Stimulated activated CD4-positive, alpha-beta T cell treated with anti-CD3 and anti-CD28 coated beads, TNF-alpha, amount 100 ng/mL, for 1 hour (primary cell): ENCODE measurements at places on chromosomes 2 and 18.

DNA sequence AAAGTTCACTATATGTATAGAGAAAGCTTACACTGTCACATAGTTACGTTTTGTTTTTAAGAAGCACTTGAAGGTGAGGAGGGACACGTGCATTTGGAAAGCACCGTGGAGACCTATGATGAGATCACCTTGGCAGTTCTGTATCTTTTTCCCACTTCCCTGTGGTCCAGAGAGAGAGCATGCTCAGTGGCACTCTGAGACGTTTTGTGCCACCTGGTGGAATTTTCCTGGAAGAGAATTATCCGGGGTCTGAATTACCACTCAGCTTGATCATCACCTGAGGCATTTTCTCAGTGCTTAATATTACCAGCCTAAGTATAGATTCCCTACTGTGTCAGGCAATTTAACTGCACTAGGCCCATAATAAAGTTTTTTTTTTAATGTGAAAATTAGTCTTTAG is 469.4 kb upstream of the SMIM21 start:
- DNase-seq = no peak

GRCh38 chr18:40642692-40643229 is 1312.3 kb upstream of the PIK3C3 start:
- DNase-seq = no peak

- DNase-seq = no peak
Measured at GRCh38 chr2:233976087-233976486, 58.9 kb downstream of the TRPM8 start.

DNA sequence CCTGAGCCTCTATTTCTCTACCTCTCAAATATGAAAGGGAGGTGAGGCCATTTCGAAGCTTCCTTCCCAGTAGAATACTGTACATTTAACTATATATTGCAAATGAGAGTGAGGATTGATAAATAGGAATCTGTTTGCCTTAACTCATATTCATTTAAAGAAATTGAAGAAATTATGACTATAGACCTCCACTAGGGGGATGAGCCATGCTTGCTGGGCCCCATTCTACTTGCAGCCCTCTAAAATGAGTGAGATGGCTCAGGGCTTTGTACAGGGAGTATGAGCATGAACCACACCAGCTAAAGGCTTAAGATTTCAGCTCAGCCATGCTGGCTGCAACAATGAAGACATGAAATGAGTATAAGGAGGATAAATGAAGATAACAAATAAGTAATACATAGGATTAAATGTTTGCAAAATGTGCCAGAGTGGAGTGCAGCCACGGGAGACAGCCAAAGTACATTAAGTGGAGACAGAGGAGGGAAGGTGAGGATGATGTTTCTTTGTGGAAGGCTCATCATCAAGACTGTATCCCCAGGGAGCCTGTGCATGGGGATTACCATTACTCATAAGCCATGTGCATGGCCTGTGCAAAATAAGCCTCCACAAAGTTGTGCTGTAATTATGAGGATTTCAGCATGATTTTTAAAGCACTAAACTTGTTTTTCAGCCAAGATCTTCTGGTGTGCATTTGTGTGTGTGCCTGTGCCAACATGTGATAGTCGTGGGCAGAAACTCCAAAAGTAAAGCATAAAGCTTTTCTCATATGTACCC is 300.8 kb downstream of the CNTNAP5 start:
- DNase-seq = no peak

GRCh38 chr2:65386344-65386743 is 46.1 kb downstream of the SPRED2 start:
- DNase-seq = no peak

DNA sequence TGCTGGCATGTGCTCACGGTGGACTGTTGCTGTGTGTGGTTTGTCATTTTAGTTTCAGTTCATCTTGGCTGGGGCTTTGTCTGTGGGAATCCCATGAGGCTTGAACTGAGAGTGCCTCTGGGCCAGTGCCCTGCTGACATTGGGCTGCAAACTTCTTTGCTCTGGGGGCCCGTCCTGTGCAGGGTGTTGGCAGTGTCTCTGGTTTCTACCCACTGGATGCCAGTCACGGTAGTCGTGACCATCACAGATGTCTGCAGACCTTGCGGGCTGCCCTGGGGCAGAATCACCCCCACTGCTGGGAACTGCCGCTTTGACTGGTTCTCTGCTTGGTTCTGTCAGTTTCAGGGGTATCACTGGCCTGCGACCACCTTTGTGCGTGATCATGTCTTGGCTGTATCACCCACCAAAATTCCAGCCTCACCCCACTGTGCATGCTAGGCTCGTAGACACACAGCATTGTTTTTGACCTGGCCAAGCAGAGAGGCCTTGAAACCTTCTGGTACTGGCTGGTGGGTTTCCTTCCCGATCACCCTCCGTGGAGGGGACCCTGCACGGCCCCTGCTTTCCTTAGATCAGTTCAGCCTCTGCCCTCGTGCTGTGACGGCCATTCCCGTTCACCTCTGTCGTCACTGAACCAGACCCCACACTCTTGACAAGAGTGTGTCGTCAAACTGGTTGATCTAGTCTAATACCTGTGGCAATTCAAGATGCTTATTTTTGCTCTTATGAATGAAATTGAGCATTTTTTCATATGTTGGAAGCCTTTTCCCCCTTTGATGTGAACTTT is 57.6 kb downstream of the KCNG2 start:
- no peak for DNase-seq

GRCh38 chr2:237227190-237227589 is 141.5 kb downstream of the COPS8 start:
- no peak for DNase-seq

GRCh38 chr2:37851828-37852584 is 73.1 kb upstream of the RMDN2 start:
- no peak for DNase-seq

DNA sequence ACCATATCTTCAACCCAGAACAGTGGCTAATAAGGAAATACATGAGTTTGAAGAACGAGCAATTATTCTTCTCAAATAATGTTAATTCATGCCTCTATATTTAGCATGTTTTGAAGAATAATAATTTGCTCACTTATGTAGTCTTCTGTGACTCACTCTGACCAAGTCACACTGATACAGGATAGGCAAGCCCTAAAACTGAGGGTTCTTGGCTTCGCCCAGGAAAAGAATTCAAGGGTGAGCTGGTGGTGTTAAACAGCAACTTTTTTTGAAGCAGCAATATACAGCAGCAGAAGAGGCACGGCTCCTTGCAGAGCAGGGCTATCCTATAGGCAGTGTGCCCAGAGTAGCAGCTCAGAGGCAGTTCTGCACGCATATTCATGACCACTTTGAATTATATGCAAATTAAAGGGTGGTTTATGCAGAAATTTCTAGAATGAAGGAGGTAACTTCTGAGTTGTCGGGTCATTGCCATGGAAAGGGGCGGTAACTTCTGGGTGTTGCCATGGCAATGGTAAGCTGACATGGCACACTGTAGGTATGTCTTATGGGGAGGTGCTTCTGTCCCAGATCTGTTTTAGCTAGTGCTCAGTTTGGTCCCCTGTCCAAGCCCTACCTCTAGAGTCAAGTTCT is 200.6 kb downstream of the RND3 start:
- no peak for DNase-seq

- no peak for DNase-seq
Measured at GRCh38 chr2:56590611-56591010, 406.8 kb downstream of the CCDC85A start.

GRCh38 chr2:10490806-10491291 is 42.7 kb upstream of the ODC1 start:
- DNase-seq = no peak

GRCh38 chr18:3592864-3593263 is 142.9 kb downstream of the TGIF1 start:
- DNase-seq = no peak

GRCh38 chr2:227942021-227942420 is 70.6 kb downstream of the DAW1 start:
- no peak for DNase-seq

DNA sequence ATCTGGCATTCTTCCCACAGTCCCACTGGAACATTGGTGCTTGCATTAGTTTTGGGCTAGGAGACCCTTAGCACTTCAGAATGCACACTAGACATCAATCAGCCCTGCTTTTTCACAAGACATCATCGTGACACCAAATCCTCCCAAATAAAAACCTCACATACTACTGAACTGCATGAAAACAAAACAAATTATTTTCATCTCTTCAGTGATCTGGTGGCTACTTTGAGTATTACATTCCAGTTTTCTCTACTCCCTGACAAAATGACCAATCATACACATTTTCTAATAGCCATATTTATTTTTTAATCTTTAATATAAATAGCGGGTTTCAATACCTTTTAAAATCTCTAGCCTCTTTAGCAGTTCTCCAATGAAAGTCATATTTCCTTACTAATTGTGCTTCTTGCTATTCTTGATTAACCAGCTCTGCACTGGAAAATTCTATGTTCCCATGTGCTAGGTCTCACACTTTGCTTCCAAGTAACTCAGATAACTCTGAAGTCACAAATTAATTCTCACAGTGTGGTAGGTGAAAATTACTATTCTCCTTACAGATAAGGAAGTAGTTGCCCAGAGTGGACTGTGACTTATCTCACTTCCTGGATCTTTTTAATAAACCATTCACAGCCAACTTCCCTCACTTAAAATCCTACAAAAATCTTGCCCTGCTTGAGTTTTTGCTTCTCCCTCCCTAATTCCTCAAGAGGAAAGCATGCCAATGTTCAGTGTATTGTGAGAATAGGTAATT is 82.5 kb upstream of the EPB41L3 start:
- no peak for DNase-seq

DNA sequence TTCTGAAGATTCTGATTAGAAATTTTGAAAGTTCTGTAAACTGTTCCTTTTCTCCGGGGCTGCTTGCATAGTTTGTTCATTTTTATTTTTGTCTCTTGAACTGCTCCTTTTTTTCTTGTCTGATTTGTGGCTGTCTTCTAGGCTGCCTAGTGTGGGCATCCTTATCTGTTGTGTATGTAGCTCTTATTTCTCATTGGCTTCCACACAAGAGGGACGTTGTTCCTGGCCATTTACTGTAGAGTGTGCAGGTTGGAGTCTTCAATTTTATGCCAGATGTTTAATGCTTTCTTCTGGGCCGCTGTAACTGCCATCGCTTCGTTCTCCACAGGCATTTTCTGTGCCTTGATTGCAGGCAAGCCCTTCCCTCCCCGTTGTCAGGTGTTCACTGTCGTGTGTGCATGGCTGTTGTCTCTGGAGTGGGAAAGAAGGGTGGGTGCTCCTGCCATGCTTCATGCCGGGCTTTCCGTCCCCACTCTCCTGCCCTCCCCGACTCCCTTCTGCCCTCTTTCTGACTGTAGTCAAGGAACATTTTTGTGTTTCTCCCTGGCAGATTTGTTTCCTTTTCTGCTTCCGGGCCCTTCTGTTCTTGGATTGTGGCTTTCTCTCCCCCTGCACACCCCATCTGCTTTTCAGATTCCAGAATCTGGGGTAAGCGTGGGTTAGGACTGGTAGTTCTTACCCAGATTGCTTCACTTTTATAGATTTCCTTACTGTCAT is 15.5 kb downstream of the CEP192 start:
- no peak for DNase-seq

- no peak for DNase-seq
Measured at GRCh38 chr18:30945761-30946160, 96.8 kb downstream of the DSC3 start.

DNA sequence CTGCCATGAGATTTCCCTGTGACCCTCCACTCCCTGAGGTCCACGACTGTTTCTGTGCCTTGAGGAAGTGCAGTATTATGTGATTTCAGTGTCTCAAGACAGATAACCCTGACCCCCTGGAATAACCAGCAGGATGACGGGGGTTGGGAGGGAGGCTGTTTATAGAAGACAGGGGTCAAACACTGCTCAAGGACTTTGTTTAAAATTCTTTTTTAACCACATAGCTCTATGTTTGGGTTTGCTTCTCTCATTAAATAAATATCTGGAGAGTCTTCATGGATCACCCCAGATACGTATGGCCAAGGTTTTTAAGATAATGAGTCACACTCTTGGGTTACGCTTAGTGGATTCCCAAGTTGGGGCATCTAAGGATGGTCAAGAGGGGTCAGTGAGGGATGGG is 523.8 kb upstream of the TNP1 start:
- no peak for DNase-seq

GRCh38 chr2:53991948-53992347 is 21.2 kb upstream of the PSME4 start:
- DNase-seq = no peak

GRCh38 chr2:232133078-232133477 is 171.6 kb downstream of the DIS3L2 start:
- DNase-seq = no peak

DNA sequence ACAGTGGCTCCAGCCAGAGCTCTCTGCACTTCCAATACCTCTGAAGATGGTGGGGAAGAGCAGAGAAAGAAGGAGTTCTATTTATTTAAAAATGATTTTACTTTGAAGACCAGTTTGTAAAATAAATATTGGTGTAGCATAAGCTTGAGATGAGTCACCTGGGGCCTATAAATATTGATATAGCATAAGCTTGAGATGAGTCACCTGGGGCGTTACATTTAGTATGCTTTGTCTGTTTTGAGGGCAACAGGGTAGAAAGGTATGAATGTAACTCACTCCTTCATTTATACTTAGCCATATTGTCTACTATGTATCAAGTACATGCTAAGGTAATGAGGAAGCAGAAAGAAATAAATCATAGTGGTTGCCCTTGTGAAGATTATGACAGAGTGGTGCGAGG is 7.7 kb upstream of the SULT1C4 start:
- no peak for DNase-seq

DNA sequence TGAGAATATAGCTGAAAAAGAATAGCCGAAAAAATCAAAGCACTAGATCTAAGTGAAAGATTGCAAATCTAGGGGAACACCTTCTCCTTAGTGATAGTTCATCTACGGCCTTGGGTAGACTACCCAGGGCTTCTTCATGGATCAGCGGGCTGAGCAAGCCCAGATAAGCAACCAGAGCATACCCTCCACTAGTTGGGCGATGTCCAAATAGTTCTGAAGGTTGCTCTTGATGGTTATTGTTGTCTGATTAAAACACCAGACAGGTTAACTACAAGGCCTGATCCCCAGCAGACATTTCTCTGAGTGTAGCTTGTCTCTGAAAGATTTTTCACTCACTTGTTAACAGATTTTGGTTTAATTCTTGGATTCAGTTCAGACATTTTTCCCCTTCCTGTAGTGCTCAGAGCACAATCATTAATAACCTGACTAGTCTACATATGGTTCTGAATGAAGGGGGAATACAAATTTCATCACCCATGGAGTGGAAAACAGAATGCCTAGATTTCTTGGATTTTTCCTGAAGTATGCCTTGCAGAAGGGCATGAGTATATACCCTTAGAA is 99.6 kb downstream of the BABAM2 start:
- DNase-seq = no peak

DNA sequence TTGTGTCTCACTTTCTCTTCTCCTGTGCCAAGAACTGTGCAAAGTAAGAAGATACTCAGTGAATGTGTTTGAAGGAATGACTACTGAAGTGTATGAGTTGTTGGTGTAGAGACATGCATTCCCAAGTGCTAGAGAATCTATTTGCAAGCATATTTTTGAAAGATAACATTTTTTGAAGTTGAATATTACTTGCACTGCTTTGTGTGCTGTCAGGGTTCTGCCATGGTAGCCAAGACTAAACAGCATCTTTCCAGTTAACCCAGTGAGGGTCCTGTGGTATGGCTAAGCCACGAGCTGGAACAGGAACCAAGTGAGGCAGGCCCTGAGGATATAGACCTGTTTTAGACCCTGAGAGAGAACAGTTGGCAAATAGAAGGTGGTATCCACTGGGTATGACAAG is 35.2 kb upstream of the EFEMP1 start:
- DNase-seq = no peak

- DNase-seq = no peak
Measured at GRCh38 chr18:62318228-62319180, 6.6 kb upstream of the TNFRSF11A start.

GRCh38 chr2:37464067-37464466 is 119.6 kb downstream of the QPCT start:
- no peak for DNase-seq

GRCh38 chr18:39209173-39209572 is 1643.6 kb upstream of the CELF4 start:
- no peak for DNase-seq
